Breast epithelium (tissue), 4 donors: ENCODE measurements at places on chromosomes 4 and X. TPM values are rescaled to one million over a fixed set of nuclear protein-coding genes. Genes with fewer than 3 reads are reported as not detected.

BOD1L1 gene
- 56.0 TPM for total RNA-seq

DNA sequence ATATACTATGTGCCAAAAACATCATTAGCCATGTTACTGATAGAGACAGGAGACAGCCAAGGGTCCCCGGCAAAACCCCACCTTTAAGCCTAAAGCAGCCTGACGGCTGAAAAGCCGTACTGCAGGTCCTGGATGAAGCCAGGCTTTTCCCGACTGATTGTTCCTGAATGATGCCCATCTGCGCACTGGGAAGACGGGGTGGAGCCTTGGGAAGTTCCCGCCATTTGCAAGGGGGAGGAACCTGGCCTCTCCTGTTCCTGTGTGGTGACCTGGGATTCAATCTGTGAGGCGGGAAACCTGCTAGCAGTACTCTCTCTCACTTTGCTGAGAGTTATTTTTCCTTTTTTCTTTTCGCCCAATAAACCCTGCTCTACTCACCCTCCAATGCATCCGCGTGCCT, 15.1 kb upstream of the CAMK2D start:
- DNase-seq = no peak

GAGE2A gene
- not detected for total RNA-seq

DNA sequence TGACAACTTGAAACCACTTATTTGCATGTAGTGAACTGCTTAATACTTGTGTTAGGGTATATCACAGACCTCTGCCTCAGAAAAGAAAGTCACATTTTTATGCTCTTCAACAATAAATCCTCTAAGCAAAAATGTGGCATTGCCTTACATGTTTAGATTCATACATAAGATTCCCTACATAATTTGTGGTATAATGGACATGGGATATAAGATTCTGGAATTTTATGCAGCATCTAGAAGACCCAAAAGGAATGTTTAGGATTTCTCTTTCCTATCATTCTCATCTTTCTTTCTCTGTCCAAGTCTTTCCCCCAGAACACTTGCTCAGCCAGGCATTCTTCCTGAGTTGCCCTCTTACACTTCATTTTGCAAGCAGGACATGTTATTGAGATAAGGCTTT, 37.7 kb upstream of the TET2 start:
- no peak for DNase-seq

NOCT gene
- 4.0 TPM for total RNA-seq
